ENCODE measurements at places on chromosomes 3 and 15.

DNA sequence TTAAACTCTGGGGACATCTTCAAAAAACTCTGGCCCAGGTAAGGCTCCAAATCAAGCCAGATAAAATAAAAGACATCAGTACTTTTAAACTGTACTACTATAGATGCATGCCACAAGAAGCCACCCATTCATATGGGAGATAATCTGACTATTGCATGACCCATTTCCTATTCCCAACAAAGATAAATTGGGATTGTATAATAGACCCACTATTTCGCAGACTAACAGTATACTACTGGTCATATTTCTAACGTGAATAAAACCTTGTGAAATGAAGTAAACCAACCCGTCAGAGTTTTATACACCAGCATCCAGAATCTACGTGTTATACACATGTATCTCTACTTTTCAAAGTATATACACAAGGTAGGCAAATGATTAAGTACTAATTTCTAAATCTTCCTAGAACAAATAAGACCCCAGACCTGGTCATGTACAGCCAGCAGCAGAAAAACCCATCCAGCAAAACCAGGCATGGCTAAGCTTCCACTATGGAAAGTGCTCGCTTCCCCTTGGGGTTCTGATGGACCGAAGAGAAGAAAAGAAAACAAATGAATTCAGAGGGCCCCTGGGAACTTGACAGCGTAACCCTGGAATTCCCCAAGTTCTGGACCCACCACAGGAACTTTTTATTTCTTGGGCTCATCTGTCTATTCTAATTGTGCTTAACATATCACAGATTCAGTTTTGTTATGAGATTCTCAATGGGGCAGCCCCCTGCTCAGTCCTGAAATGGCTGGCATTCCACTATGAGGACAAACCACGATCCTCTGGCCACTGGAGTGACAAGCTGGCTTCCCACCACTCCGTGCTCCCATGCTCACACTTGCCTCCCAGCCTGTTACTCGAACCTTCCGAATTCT lies 69.1 kb downstream of the MB21D2 start:
- DNase-seq, result no peak

DNA sequence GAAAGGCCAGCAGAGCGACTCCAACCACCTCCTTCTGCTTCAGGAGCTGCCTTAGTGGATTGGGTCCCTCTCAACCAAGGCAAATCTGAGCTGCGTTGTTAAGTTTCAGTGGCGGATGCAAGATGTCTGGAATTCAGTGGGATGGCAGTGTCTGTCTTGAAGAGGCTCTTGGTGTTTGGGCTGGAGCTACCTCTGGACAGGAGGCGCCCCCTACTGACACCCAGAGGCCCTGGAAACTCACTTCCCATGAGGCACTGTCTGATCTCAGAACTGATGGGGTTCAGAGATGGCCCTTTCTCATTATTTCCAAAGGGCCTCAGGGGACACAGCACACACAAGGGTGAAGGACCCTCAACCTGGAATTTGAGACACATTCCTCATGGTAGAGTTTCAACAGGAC lies 6.0 kb upstream of the SLC28A1 start:
- peak; percentile 51 for DNase-seq

- DNase-seq, result peak; percentile 79
Observed at GRCh38 chr15:96870580-96870979, 540.1 kb downstream of the NR2F2 start.

- DNase-seq, result no peak
Observed at GRCh38 chr15:81530271-81530691, 156.3 kb upstream of the TMC3 start.

DNA sequence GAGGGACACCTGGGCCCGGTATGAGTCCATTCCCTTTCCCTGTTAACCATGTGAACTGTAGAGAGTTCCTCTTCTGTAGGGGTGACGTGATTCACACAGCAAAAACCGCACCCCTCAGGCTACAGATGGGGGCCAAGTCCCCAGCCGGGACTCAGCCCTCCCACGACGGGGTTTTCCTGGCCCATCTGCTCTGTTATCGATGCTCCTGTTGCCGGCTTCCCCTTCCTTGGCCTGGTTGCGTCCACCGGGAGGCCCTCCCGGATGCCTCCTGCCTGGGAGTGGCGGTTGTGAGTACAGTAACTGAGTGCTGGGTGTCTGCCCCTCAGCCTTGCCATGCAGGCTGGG lies 817 bp upstream of the PLXNA1 start:
- DNase-seq, result no peak

DNA sequence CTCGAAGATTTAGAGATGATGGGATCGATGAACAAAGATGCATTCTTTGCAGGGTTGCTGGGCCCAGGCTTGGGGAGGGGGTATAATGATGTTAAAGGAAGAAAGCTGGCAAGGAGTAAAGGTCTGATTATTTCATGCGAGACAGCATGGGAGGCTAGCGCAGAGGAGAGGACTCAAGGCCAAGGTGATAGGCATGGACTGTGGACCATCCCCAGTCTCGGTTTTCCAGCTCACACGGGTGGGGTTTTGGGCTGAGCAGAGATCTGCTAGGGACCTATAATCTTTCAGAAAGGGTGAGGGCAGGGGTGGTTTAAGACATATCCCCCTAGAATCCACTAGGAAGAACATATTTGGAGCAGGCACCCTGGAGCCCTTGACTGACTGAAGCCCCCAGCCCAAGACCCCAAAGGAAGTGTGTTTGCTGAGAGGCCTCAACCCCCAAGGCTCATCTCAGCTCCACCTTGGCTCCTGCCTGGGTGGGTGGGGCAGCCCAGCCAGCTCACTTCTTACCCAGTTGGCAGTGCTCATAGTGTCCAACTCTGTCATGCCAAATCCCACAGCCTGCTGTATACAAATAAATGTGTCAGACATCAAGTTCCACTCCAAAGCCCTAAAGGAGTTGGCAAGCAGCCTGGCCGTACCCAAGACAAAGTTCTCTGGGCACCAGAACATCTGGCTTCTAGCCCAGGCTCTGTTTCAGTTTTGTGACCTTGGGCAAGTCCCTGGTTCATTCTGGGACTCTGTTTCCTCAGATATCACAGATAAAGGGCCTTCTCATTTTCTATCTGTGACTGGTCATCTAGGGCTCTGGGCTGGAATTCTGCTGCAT lies 17.9 kb downstream of the ACSBG1 start:
- DNase-seq, result no peak

- DNase-seq, result peak; percentile 2
Observed at GRCh38 chr3:158531334-158531733, 39.7 kb upstream of the MLF1 start.

- DNase-seq, result no peak
Observed at GRCh38 chr3:138271189-138271794, 58.4 kb downstream of the NME9 start.

- DNase-seq, result no peak
Observed at GRCh38 chr15:41801850-41802455, 25.9 kb upstream of the JMJD7 start.

- DNase-seq, result no peak
Observed at GRCh38 chr3:45027441-45027840, 1.3 kb downstream of the CLEC3B start.

GRCh38 chr3:63528325-63529000 lies 124.0 kb upstream of the SNTN start:
- DNase-seq, result no peak

GRCh38 chr3:71709908-71710511 lies 15.2 kb downstream of the EIF4E3 start:
- DNase-seq, result no peak

DNA sequence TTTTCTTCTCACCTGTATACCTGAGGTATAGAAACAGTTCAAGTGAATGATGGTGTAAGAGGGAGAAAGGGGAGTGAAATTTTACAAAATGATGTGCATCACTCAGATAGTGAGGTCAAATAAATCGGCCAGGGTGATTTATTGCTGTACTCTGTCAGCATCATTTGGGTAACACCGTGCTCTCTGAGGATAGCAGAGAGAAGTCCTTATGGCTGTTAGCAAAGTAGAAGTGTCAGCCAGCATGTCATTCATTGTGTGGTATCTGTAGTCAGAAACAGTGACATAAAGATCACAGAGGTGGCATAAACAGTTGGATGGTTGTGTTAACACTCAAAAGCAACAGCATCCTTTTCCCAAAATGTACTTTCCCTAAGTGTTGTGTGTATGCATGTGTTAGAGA lies 53.4 kb downstream of the PSMD6 start:
- DNase-seq, result no peak

DNA sequence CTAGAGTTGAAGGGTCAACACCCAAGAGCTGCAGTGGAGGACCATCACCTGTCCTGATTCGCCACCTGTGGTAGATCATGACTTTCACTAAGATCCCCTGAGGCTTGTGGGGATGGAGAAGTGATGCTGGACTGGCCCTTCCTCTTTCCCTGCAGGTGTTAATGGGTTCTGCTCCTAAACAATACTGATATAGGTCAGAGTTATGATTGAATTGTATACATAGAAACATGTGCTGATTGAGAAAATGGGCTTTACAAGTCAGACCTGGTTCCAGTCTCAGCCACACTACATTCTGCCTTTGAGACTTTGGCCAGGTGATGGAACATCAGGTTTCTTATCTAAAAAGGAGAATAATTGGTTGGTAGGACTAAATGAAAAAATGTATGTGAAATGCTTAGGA lies 418.9 kb upstream of the TPRG1 start:
- no peak for DNase-seq

DNA sequence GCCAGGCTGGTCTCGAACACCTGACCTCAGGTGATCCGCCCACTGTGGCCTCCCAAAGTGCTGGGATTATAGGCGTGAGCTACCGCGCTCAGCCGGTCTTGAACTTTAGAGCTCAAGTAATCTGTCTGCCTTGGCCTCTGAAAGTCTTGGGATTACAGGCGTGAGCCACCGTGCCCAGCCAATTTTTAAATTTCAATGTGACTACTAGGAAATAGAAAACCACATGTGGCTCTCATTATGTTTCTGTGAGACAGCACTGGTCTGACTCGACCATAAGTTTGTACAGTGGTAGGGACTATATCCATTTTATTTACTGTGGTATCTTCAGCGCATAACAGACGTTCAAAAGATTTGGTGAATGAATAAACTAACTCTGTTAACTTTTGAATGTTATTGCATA lies 9.1 kb downstream of the ZFAND6 start:
- no peak for DNase-seq

GRCh38 chr3:153370680-153371079 lies 208.7 kb downstream of the RAP2B start:
- no peak for DNase-seq

- no peak for DNase-seq
Observed at GRCh38 chr3:19645093-19645492, 288.9 kb downstream of the EFHB start.

- DNase-seq, result no peak
Observed at GRCh38 chr15:75544359-75544758, 34.8 kb downstream of the PTPN9 start.

- DNase-seq, result no peak
Observed at GRCh38 chr15:51460796-51461195, 119.3 kb downstream of the GLDN start.

DNA sequence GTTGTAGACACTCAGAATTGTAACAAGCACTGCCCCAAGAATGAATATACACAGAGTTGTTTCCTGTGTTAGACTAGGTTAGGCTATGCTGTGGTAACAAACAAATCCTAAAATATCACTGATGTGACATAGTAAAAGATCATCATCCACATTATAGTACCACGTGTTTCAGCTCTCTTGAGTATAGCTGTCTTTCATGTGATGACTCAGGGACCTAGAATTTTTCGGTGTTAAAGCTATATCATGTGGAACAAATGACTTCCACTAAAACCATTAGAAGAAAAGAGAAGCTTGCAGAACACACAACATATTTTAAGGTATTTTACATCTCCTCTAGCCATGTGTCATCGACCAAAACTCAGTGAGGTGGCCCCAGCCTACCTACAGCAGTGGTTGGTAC lies 307.9 kb upstream of the RBMS3 start:
- DNase-seq, result no peak

DNA sequence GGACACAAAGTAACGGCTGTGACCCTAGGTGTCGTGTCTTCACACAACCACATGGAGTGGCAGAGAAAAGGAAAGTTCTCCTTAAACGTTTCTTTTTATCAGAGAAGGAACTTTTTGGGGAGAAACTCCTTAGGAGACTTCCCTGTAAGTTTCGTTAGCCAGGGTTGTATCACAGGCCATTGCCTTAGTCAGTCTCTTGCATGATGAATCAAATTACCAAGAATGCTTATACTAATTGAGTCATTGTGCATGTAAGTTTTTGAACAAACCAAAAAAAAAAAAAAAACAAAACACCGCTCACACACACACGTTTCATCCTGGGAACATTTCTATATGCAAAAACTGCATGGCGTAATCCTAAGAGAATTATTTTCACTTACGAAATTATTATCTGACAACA lies 150.4 kb upstream of the SATB1 start:
- DNase-seq, result no peak

GRCh38 chr3:143952569-143953072 lies 19.0 kb upstream of the DIPK2A start:
- DNase-seq, result no peak

- no peak for DNase-seq
Observed at GRCh38 chr3:151979906-151980305, 106.5 kb downstream of the SUCNR1 start.

DNA sequence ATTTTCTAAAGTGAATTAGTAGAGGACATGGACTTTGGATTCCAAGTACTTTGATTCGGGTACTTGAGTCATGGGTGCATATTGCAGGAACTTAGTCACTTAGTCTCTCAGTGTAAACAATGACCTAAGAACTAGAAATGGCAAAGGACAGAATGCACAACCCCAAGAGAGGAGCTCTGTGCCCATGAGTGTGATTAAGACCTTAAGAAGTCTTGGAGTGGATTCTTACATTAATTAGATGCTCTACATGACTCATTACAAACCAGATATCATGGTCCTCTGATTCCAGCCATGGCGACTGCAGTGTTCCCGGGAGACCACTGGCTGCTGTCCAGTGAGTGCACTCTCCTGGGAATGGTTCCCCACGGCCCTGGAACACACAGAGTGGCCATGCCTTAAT lies 251.5 kb downstream of the GABRG3 start:
- DNase-seq, result no peak

DNA sequence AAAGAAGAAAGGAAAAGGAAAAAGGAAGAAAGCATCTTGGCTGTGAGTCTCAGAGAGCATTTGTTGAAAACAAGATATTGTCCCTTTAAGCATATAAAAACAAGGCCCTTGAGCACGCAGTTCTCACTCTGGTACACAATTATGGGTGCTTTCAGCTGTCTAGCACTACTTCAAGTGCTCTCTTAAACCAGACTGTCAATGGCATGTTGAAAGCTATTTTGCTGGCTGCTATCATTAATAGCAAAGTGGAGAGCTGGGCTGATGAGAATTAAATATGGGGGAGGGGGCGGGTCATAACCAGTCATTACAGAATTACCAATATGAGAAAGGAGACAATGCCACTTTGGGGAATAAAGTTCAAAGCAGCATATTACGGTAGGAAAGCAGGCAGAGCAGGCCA lies 9.3 kb downstream of the TLE3 start:
- DNase-seq, result peak; percentile 90

GRCh38 chr15:78626381-78626995 lies 5.7 kb upstream of the CHRNA3 start:
- DNase-seq, result peak; percentile 60

GRCh38 chr3:157469561-157470294 lies 33.1 kb downstream of the PTX3 start:
- no peak for DNase-seq

DNA sequence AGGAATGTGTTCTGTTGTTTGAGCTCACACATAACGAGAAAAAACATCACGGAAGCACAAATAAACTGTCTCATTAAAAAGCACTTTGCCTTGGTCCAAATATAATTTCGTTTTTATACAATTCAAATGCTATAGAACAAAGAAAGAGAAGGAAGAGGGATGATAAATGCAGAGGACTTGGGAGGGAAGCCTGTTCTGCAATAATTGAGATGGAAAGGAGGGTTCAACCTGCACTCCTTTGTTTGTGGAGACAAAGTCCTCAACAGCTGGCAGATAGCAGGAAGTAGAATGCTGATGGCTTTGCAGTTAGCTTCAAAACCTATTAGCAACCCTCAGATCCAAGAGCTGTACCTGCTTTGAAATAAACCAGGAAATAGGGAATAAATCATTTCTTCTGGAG lies 1010.8 kb downstream of the FHIT start:
- peak; percentile 27 for DNase-seq
